Small intestine (tissue), 16 donors: ENCODE measurements at places on chromosomes 12 and 14. TPM values are rescaled to one million over a fixed set of nuclear protein-coding genes. Genes with fewer than 3 reads are reported as not detected.

Gene PABPN1
- polyA plus RNA-seq = 125 TPM

Gene TBX3
- polyA plus RNA-seq = 104 TPM

Gene ACRBP
- 5.9 TPM for polyA plus RNA-seq

Gene SMCO2
- 0.28 TPM for polyA plus RNA-seq

Gene CISTR
- not detected for polyA plus RNA-seq

Gene CPNE6
- polyA plus RNA-seq = 10.7 TPM

Gene TAS2R13
- polyA plus RNA-seq = 0.03 TPM

DNA sequence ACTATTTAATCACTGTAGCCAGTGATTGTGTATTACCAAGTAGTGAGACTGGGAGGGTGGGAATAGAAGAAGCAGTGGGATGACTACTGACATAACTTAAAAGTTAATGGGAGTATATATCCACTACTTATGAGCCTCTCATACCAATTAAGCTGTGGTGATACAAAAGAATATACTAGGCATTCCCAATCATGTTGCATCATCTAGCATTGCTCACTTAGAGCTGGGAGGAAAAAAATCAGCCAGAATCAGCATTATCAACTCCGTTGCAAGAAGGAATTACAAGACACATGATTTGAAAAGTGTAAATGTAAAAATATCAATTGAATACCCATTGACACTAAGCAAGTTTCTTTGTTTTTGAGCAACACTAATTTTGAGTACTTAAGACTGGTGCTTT, 745 bp upstream of the PPP1R36 start:
- DNase-seq = no peak

DNA sequence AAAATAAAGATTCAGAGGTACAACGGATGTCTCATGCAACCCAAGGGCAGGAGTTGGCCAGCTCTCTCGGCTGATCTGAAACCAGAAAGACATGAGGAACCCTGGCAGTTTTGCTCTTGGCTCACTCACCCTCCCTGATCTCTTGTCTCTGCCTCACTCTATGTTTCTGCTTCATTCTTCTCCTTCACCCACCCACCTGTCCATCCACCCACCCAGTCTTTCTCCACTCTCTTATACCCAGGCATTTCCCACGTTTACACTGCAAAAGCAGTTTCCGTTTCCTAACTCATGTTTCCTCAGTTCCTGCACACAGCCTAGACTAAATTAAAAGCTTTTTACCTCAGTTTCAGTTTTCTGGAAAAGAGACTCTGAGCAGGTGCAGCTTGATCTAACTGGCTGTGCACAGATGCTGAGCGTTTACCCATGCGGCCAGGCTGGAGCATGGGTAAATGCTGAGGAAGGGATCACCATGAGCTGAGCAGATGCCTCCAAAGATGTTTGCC, 157.6 kb downstream of the PRKCH start:
- no peak for DNase-seq

DNA sequence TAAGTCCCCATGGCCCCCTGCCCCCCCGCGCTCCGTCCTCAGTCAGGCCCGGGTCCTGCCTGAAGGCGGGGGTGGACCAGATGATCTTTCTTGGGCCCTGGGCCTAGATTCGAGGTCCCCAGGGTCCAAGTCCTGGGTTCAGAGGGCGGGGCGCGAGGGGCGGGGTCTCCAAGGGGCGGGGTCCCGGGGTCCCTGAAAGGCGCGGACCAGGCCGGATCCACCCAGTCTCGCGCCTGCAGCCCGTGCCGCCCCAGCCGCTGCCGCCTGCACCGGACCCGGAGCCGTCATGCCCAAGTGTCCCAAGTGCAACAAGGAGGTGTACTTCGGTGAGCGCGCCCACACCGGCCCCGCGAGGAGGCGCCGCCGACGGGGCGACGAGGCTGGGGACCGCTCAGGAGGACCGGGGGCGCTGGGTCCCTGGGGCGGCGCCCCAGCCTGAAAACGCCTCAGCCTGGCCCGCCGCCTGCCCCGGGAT, 325 bp downstream of the CRIP1 start:
- DNase-seq = peak; percentile 80

DNA sequence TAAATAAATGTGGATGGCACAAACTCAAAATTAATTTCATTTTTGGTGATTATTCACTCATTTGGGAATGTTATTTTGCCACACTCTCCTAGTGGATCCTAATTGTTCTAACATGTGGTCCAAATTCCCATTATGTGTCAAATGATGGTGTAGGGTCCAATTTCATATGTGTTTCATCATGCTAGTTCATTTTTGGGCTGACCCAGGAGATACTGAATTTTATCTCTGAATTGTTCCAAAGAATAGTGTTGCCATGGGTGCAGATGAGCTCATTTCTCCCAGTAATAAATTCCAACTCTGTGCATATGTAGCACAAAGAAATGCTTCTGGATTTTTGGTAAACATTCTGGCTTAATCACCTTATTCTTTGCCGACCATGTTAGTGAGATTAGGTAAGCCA, 23.5 kb upstream of the SEL1L start:
- no peak for DNase-seq

DNA sequence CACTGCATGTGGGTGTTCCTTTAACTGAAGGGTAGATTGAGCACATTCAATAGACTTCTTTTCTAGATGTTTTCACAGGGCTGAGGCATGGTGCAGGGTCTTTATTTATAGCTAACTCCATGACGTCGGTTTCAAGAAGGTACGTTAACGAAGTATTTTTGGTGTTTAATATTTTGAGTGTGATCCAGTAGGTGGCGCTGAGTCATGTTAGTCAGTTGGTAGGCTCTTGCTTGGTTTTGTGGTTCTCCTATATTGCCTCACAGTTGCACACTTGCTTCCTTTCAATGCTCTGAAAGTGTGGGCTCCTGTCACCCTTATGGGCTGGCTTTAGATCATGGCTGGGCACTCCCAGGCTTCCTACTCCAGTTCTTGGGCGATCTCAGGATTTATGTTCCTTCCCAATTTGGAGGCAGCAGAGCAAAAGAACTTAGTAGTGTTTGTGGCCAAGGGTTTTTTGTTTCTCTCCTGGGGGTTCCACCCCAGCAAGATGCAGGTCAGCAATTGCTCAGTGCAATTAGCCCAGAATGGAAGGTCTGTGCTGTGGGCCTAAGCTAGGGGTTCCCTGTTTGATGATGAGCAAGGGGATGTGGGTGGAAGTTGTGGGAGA, 471.6 kb upstream of the FOXG1 start:
- DNase-seq = no peak

GRCh38 chr12:127257366-127257935, 1009.5 kb upstream of the TMEM132C start:
- no peak for DNase-seq

- no peak for DNase-seq
These were observed 149.2 kb downstream of the MSRB3 start for GRCh38 chr12:65427646-65428045.

DNA sequence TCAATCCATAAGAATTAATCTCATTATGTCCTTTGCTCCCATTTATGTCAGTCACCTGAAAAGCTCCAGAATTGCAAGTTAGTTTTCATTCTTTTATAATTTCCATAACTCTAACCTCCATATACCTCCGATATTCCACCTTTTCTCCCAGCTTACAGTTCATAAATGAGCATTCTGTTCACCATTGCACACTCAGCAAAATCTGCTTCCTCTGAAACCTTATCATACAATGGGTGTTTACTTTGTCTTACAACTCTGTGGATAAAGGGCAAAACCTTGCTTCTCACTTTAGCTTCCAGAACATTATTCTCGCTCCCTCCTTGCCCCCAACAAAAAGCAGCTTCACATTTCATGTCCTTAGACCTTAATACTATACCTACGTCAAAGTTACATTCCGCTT, 19.3 kb upstream of the SLCO1B1 start:
- no peak for DNase-seq

- DNase-seq = no peak
These were observed 43.3 kb downstream of the GIT2 start for GRCh38 chr12:109952873-109953272.

GRCh38 chr14:84436528-84436927, 1093.4 kb upstream of the FLRT2 start:
- DNase-seq = no peak

DNA sequence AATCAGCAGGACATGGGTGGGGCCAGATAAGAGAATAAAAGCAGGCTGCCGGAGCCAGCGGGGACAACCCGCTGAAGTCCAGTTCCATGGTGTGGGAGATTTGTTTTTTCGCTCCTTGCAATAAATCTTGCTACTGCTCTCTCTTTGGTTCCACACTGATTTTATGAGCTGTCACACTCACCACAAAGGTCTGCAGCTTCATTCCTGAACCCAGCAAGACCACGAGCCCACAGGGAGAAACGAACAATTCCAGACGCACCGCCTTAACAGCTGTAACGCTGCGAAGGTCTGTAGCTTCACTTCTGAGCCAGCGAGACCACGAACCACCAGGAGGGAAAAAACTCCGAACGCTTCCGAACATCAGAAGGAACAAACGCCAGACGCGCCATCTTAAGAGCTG, 2.8 kb upstream of the CNIH1 start:
- no peak for DNase-seq
